ENCODE measurements at places on chromosomes 4 and X.

DNA sequence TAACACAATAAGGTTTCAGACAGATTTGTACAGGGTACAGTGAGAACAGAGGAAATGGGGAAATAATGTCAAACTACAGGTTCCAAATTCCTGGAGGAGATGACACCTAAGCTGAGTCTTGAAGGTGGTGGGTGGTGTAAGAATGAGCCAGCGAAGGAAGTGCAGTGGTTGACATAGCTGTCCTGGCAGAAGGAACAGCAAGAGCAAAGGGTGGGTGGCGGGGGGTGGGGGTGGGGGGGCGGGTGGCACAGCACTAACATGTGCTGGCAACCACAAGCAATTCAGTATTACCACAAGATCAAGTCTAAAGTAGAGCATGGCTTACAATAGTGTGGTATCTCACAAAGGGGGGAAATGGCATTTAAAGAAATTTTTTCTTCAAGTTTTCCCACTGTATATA, 13.1 kb upstream of the G3BP2 start:
- no peak for DNase-seq

DNA sequence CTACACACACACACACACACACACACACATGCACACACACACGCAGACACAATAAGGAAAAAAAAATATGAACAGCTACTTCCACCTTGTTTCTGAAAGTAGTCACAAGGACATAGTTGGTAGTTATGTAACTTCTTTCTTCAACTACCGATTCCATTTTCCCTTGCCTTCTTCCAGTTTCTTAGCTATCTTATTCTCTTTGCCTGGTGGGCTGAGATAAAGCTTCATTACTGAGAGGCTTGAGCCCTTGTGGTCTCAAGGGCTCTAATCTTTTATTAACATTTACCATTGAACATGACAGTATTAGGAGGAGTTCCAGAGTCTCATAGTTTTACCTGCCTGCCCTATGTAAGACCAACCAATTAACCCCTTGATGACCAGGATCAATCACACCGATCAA, 8.9 kb upstream of the SMIM10 start:
- no peak for DNase-seq

DNA sequence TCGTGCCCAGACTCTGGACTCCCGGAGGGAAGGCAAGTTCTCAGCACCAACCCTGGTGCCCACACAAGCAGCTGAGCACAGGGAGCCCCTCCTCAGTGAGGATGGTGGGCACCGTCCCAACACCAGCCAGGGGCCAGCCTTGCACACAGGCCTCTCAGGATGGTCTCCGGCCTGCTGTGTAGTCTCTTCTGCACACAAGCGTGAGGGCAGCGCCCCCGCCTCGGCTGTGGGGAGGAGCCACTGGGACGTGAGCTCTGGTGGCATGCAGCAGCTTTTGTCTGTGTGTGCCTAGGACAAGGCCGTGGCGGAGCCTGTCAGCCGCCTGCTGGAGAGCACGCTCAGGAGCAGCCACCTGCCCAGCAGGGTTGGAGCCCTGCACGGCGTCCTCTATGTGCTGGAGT, 16.1 kb upstream of the MSANTD1 start:
- no peak for DNase-seq

- no peak for DNase-seq
Observed at GRCh38 chr4:186724864-186725468, 1.3 kb upstream of the FAT1 start.

- no peak for DNase-seq
Observed at GRCh38 chr4:137905930-137906329, 336.2 kb downstream of the SLC7A11 start.

DNA sequence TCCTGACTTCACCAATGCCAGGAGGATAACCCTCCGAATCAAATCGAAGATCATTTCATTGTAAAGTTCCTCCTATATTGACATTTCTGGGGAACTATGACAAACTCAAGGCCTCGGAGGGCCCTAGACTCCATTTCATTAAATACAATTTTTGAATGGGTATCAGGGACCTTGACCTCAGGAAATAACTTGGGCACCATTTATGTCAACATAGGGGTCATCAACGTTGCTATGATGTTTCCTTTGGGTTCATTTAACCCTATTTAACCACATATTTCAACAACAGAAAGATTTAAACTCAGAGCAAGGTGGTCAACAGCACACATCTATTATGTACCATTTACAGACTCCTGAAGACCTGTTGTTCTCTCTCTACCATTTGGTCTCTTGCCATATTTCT, 395.1 kb downstream of the TRIML1 start:
- DNase-seq: no peak

Measured in stimulated activated CD4-positive, alpha-beta T cell treated with anti-CD3 and anti-CD28 coated beads, TNF-alpha, amount 100 ng/mL, for 48 hours (primary cell).